ENCODE measurements at places on chromosomes 12 and 14.

GRCh38 chr14:23569443-23570151, 2.0 kb upstream of the AP1G2 start:
- no peak for DNase-seq

- no peak for DNase-seq
Measured at GRCh38 chr12:68406134-68406576, 74.0 kb upstream of the MDM1 start.

DNA sequence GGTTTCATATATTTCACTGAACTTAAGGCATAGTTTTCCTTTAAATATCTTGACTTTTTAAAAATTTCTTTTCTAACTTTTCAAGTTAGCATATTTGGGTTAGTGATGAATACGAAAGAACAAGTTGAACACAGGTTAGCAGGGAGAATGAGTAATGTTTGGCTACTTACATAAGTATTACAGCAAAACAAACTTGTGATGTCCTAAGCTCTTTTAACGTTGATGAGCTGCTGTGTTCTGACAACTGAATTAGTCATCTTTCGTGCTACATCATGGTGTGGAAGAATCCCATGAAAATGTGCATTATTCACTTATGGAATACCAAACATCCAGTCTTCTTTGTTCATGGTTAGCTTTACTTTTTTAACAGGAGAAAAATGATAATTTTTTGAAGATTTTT, 36.3 kb upstream of the PDZRN4 start:
- no peak for DNase-seq

GRCh38 chr14:64702493-64703394, 1.5 kb upstream of the PLEKHG3 start:
- DNase-seq, result peak; percentile 45

DNA sequence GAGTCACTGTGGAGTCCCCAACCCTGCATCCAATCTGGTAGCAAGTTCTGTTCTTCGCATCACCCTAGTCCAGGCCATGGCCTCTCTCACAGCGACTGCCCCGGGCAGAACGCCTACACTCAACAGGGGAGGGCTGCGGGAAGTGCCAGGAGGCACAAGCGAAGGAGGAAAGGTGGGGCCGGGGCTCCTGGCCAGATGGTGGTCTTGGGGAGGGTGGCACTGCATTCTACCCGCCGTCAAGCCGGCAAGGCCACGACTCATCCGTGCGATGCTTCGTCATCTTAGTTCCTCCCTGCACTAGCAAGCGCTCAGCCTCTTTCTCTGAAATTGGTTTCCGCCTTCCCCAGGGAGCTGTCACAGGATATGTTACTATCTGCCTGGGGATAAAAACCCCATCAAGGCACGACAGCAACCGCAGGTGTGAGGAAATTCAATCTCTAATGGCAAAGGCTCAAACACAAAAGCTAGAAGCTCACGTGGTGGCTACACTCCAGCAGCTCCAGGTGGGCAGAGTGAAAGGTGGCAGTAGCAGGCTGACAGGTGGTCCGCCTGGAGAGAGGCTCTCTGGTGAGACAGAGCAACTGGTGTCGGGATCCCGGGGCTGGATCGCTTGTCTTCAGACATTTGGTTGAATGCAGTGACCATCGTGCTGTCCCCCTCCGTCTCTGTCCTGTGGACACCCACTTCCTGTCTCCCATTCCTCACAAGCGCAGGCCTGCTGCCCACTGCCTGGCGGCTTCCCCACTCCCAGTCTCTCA, 34.1 kb downstream of the ACADS start:
- DNase-seq, result no peak

DNA sequence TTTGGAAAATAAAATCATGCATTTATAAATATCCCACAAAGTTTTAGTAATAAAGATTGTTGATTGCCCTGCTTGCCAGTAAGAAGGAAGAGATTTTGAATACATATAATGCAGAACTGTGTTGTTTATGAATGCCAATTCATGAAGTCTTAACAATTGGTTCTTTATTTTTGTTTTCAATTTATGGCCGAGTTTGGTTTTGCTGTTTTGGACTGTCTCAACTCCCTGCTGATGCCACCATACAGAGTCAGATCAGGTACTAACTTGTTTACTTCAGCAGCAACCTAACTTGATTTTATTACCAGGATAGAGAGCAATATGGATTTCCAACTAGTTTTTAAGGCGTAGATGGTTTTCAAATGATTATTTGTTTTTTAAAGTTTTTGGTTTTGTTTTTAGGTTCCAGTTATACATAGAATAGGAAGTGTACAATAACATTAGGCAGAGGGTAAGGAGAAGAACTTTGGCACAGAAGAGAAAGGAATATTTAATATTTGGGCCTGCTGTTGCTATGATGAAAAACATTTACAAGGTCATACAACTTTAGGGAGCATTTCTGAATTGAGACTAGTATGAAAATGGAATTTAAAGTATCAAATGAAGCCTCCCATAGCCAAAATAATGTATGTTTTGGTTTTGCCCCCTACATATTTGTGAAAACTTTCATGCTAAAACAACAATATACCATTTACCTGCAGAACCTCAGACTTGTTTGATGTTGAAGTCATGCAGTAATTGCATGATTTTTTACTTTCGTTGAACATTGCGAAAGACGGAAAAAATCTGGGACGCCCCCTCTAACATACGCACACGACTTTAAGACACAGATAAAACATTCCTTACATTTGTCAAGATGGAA, 904 bp upstream of the FAM177A1 start:
- no peak for DNase-seq

DNA sequence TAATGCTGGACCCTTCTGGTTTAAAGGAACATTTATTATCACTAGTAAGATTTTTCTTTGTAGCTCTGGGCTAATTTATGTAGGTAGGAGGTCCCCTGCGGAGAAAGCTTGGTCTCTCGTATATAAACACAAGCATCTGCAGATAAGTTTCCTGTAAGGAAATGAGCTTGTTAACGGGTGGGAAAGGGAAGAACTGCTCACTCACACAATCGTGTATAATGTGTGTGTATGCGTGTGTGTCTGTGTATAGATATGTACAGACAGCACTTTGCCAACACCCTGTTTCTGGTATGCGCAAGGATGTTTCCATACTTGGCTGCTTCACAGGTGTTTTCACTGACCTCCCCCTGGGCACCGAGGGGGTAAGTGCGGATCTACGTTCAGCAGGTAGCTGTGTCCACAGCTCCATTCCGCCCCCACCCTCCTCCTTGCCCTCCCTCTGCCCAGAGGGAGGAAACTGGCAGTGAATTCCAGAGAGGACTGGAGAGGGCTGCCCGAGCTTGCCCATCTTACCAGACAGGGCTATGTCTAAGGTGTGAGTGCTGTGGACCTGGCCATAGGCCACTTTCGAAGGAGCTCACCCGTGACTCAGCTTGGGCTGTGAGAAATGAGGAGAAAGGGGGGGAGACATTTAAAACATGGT, 65.2 kb downstream of the NINJ2 start:
- no peak for DNase-seq

- peak; percentile 1 for DNase-seq
Measured at GRCh38 chr14:64266239-64266638, 27.9 kb downstream of the ESR2 start.

GRCh38 chr14:61950340-61950739, 188.1 kb downstream of the SNAPC1 start:
- no peak for DNase-seq

GRCh38 chr14:88879022-88879421, 54.6 kb downstream of the TTC8 start:
- DNase-seq, result no peak

- DNase-seq, result no peak
Measured at GRCh38 chr12:1851151-1851701, 30.9 kb downstream of the LRTM2 start.

GRCh38 chr12:78898416-78898815, 33.8 kb downstream of the SYT1 start:
- DNase-seq, result no peak

DNA sequence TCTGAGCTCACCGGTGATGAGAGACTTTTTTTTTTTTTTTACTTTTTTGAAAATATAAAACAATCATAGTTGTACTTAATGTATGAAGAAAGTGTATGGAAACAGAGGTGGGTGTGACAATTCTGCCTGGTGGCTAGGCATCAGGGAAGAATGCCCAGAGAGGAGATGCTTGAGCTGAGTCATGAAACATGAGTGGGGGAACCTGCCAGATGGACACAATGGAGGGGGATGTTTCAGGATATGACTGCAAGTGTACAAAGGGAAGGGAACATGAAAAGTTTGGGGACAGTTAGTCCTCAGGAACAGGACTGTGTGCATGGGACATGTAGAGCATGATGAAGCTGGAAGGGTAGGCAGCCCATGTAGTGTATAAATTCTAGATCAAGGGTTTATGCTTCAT, 274.2 kb upstream of the E2F7 start:
- DNase-seq, result no peak

- DNase-seq, result no peak
Measured at GRCh38 chr12:73659802-73660201, 877.8 kb upstream of the ATXN7L3B start.

DNA sequence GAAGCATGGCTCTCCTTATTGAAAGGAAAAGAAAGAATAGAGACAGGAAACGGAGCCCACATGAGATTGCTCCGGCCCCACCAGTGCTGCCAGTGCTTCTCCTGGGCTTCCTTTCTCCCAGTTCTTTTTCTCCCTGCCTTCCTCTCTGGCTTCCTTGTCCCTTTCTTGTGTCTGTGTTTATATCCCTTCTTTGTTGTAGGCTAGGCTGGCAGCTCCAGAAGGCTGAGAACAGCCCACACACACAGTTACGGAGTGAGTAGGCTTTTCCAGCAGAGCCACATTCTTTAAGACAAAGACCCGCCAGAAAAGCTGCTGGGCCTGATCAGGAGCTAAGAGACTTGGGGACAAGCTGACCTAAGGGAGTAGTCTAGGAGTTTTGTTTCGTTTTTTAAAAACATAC, 13.0 kb downstream of the CIPC start:
- no peak for DNase-seq

DNA sequence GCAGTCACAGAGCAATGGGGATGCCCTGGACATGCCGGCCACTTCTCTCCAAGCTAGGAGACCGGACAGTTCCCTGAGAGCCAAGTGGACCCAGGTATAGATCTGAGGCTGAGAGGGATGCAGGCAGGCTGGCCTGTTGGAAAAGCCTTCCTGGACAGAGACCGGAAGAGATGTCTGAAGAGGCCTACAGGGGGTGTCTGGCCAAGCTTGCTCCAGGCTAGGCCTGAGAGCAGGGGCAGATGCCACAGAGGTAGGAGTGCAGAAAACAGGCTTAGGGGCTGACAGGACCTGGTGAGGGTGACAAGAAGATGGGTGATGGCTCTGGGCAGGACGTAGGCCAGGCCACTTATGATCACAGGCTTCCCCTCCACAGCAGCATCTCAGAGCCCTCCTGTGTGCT, 30.2 kb downstream of the ARL6IP4 start:
- DNase-seq, result no peak

- peak; percentile 53 for DNase-seq
Measured at GRCh38 chr14:35534873-35535482, 1.0 kb downstream of the INSM2 start.

GRCh38 chr14:80491650-80492049, 280.3 kb upstream of the DIO2 start:
- no peak for DNase-seq

GRCh38 chr12:64125913-64126312, 96.2 kb downstream of the KICS2 start:
- DNase-seq, result no peak

DNA sequence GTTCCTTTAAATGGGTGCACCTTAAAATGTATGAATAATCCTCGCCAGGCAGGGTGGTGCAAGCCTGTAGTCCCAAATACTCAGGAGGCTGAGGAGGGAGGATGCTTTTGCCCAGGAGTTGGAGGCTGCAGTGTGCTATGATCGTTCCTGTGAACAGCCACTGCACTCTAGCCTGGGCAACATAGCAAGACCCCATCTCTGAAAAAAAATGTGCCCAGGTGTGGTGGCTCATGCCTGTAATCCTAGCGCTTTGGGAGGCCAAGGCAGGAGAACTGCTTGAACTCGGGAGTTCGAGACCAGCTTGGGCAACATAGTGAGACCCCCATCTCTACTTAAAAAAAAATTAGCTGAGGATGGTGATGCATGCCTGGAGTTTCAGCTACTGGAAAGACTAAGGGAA, 39.6 kb downstream of the ACACB start:
- DNase-seq, result no peak

DNA sequence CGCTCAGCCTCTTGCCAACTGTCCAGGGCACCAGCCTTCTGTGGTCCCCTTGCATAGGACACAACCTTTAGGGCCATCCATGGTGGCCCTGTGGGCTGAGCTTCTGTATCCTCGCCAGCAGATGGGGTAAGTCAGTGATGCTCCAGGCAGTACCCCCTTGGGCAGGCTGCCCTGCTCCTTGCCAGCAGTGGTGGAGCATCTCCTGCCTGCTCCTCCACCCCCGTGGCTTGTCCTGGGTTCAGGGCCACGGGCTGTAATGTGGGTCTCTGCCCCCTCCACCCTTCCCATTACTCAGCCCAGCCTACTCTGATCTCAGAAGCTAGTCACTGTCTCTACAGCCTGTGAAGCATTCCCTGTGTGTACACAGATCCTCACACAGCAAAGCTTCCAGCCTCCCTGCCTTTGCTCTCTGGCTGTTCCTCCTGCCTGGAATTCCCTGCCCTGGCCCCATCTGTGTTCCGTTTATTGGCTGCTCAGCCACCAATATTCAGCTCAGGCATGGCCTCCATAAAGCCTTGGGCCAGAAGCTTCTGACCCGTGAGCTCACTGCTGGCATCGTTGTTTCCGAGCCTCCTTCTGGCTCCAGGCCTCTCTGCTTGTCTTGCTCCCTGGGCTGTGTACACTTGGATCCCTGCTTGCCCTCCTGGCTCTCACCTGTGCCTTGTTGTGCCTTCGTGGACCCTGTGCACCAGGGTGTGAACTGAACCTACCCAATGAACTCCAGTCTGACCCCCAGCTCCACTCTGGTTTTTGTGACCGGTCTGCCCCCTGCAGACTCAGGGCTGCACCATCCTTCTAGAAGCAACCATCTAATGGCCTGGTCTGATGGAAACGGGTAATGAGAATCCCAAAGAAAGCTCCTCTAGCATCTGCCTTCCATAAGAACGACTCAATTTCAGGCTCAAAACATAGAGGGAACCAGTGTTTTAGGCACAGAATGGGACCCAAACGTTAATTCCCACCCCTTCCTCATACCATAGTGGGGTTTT, 177.0 kb upstream of the PRMT8 start:
- DNase-seq, result peak; percentile 15

DNA sequence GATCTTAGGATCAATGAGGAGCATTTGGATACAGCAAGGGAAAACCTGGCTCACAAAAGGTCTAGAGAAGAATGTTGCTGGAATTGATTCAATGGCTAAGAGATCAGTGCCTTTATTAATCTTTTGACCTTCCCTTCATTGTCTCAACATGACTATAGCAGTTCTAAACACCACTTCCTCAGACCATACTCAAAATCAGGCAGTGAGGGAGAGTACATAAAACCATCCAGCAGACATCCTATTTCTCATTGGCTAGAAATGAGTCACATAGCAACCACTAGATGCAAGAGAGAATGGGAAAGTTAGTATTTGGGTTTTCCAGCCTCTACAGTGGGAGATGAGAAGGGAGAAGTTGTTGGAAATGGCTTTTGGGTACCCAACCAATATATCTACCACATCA, 151.4 kb upstream of the NUDT4 start:
- DNase-seq, result no peak

DNA sequence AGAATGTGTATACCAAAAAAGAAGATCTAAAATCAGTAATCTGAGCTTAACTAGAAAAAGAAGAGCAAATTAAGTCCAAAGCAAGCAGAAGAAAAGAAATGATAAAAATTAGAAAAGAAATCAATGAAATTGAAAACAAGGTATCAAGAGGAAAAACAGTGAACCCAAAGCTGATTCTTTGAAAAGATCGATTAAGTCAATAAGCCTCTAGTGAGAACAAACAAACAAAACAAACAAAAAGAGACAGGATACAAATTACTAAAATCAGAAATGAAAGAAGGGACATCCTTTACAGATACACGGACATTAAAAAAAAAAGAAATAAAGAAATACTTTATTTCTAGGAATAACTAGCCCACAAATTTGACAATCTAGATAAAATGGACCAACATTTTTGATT, 12.9 kb upstream of the GALNT8 start:
- no peak for DNase-seq
